ENCODE measurements at places on chromosomes 3 and 15. TPM values are rescaled to one million over a fixed set of nuclear protein-coding genes. Genes with fewer than 3 reads are reported as not detected.

The GP5 gene
- not detected for total RNA-seq

The GP9 gene
- not detected for total RNA-seq

The GOLGA8G gene
- total RNA-seq: not detected

The FRMD5 gene
- total RNA-seq: 11.7 TPM

The GOLGA8T gene
- not detected for total RNA-seq

The SKOR1 gene
- 0.09 TPM for total RNA-seq

The GPR176 gene
- total RNA-seq: 57.8 TPM

The IMPG2 gene
- total RNA-seq: 0.54 TPM

The FAN1 gene
- 21.8 TPM for total RNA-seq

The POPDC2 gene
- 0.09 TPM for total RNA-seq

The PLXNA1 gene
- total RNA-seq: 34.5 TPM

The IL20RB gene
- 0.54 TPM for total RNA-seq

The CHRNA7 gene
- 1.8 TPM for total RNA-seq

The PLSCR2 gene
- 0.18 TPM for total RNA-seq

The DUOXA2 gene
- not detected for total RNA-seq

The TGM5 gene
- not detected for total RNA-seq

The KIF7 gene
- total RNA-seq: 9.5 TPM

The CCR2 gene
- not detected for total RNA-seq

The GFM1 gene
- total RNA-seq: 68.1 TPM

The TM6SF1 gene
- 31.8 TPM for total RNA-seq

The MAP1A gene
- 0.63 TPM for total RNA-seq

The KLF15 gene
- 0.63 TPM for total RNA-seq

The HIGD2B gene
- not detected for total RNA-seq

The PLSCR5 gene
- not detected for total RNA-seq

The IGF2BP2 gene
- 60.6 TPM for total RNA-seq

The ZNF80 gene
- not detected for total RNA-seq

The ROPN1 gene
- total RNA-seq: not detected
